ENCODE measurements at places on chromosomes 13 and 19. TPM values are rescaled to one million over a fixed set of nuclear protein-coding genes. Genes with fewer than 3 reads are reported as not detected.

The C1QTNF9B gene
- polyA plus RNA-seq: 0.63 TPM

The PABPC3 gene
- polyA plus RNA-seq: 0.36 TPM

The ZNF780A gene
- 14.5 TPM for polyA plus RNA-seq

The ERICH4 gene
- not detected for polyA plus RNA-seq

The LRP3 gene
- 15.8 TPM for polyA plus RNA-seq

The PALM gene
- 1.8 TPM for polyA plus RNA-seq

The FLT1 gene
- 2.4 TPM for polyA plus RNA-seq

The DNAAF3 gene
- 0.21 TPM for polyA plus RNA-seq

All from AG04450 (cell line).